Stimulated activated CD8-positive, alpha-beta memory T cell treated with anti-CD3 and anti-CD28 coated beads, Interleukin-7, amount 100 ng/mL, for 48 hours (primary cell): ENCODE measurements at places on chromosomes 7 and 10.

DNA sequence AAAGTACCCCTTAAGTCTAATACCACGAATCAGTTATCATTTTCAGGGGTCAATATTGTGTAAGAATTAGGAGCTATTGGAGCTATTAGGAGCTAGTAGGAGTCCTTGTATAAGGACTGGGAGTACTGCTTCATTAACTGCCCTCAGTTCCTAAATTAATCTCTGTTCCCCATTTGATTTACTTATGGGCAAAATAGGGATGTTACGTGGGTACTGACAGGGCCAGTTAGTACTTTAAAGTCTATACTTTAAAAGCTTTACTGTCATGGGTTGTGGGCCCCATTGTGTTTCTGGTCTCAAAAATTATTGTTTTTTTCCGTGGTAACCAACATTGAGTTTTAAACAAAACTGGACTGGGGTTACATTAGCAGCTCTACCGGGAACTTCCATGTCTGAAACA, 60.3 kb downstream of the PRKAR2B start:
- no peak for DNase-seq

GRCh38 chr10:63707254-63707910, 186.2 kb downstream of the REEP3 start:
- no peak for DNase-seq

DNA sequence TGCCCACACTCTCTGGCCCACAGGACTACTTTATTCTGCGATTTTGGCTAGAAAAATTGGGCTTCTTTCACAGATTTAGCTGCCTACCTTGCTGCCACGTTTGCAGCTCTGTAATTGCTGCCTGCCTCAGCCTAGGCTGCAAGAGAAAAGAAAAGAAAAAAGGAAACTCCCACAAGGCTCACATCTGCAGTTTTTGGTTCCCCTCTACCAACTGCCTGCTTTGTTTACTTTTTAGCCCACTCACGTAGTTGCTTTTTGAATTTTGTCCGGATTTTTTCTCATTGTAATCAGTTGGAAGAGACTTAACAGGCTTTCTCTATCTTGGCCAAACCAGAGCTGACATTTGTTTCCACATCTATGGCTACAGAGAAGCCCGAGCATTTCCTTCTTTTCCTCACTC, 24.3 kb downstream of the SUN3 start:
- DNase-seq, result no peak

DNA sequence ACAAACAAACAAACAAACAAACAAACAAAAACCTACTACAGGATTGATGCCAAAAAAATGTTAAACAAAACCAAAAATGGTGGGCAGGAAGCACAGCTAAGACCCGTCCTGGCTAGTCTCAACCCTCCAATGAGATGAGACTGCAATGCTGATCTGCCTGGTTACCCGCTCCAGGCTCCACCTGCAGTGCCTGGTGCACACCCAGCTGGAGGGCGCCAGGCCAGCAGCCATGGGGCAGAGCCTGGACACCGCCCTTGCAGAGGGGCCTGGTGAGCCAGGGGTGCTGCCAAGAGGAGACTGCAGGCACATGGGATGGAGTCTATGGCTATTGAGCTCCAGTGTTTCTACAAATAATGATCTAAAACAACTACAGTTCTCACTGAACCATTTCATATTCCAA, 107.0 kb downstream of the LARP4B start:
- no peak for DNase-seq

- DNase-seq, result no peak
Observed at GRCh38 chr7:29915481-29916215, 74.0 kb downstream of the SCRN1 start.

DNA sequence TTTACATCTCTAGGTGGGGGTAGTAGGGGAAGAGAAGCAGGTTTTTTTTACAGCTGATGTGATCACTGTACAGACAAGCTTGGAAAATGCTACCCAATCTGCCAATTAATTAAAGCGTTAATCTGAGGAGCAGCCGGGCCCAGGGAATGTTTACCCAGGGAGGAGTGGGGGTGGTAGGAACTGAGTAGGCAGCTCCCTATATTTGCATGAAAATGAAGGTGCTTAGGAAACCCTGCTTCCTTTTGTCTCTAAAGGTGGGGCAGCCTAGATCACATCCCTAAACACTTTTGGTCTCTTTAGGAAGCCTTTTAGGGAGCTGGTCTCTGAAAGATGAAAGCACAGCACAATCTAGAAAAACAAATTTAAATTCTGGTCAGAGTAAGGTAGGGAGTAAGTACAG, 53.0 kb upstream of the NFKB2 start:
- DNase-seq, result no peak

GRCh38 chr10:43693602-43694001, 44.9 kb upstream of the ZNF32 start:
- DNase-seq, result no peak

- DNase-seq, result no peak
Observed at GRCh38 chr7:16754856-16755317, 1.3 kb downstream of the TSPAN13 start.

DNA sequence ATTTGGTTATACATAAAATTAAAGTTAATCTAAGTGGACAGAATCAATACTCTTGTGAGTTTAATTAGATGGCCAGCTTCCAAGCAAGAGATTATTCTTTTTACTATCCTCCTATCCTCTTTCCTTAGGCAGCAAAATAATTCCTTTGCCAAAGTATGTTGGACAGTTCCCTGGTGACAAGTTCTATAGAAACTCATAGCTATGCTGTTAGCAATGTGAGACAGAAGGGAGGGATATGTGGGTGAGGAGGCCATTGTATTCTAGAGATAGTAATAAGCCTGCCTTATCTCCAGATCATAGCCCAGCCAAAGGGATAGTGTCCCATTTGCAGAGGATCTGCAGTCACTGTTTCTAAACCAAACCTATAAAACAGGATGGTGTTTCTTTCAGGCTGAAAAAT, 181.6 kb upstream of the HDAC9 start:
- no peak for DNase-seq

DNA sequence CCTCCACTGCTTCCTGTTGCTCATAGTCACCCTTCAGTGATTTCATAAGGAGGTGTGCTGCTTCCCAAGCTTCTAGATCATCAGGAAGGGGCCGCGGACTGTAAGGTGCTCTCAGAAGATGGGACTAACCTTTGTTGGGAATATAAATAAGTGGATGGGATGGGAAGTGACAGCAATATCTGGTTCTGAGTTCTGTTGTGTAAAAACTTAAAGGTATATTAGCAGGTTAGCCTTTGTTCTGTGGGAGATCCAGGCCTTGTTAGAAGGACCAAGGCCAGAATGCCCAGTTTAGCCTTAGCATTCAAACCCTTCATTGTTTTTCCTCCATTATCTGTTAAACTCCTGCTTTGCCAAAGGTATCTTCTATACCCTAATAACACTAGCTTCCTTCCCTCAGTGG, 12.4 kb downstream of the BUB3 start:
- DNase-seq, result no peak

GRCh38 chr10:92131275-92131820, 159.5 kb downstream of the CPEB3 start:
- DNase-seq, result no peak

DNA sequence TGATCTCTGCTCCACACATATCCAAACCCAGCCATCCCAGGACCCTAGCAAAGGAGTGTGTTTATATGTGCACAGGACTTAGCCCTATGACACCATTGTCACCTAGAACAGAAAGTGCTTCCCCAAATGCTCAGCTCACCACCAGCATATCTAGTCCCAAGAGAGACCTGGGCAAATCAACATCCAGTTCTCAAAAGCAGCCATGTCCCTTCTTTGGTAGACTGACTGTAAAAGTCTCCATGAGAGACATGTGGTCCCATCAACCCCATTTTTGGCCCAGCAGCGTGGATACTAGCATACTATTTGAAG, 20.9 kb upstream of the ARHGAP22 start:
- DNase-seq, result no peak

DNA sequence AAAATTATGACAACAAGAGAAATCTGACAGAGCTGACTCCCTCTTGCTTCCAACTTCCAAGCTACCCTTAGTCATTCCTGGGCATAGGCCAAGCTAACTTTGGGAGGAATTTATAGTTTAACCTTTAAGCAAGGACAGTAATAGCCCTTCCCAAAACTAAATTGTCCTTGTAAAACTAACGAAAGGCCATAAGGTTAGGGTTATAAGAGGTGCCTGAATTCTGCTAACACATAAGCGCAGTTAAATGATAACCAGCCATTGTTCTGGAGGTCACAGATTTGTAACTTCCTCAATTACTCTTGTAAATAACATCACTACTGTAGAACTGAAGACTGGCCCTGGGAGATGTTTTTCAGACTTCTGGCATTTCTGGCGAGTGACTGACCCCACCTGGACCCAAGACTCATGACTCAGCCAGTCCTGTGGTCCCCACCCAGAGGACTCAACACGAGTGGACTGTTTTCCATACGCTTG, 481.2 kb downstream of the KCNMA1 start:
- DNase-seq, result no peak

GRCh38 chr7:75738604-75738974, at the start of gene HIP1:
HIP1 (minus strand) TSS chr7:75738941; CDS start chr7:75738920, 21 bp downstream.
- no peak for DNase-seq

- DNase-seq, result no peak
Observed at GRCh38 chr7:120218712-120219111, 54.3 kb upstream of the KCND2 start.

DNA sequence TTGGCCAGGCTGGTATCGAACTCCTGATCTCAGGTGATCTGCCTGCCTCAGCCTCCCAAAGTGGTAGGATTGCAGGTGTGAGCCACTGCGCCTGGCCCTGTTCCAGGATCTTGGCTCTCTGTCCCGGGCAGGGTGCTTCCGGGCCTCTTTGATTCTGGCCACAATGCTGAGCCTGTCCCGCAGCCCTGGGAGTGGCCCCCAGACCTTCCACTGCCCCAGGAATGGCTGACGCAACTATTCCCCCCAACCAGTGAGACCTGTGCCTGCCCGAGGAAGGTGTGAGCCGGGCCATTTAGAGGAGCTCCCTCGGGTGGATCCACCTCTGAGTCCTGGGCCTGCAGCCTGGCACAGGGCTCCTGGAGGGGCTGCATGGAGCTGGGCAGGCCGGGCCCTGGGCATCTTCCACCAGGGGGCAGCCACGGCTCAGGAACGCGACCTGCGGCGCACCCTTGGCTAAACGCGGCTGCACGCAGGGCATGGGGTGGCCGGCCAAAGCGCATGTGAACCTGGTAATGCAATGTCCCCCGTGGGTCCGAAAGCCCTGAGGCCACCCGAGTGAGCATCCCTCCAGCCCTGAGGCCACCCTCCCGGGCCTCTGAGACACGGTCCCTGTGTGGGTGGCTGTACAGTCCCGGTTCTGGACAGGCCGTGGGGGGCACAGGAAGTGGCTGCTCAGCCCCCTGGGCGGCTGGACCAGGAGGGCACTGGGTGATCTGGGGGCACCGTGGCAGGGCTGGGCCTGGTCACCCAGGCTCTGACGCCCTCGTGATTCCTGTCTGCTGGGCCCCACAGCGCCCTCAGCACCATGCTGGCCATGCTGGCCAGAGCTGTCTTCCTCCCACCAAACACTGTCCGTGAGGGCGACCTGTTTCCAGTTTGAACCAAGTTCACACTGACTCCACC, 24.8 kb downstream of the GRIFIN start:
- peak; percentile 67 for DNase-seq
